ENCODE measurements at places on chromosomes 6 and 20.

DNA sequence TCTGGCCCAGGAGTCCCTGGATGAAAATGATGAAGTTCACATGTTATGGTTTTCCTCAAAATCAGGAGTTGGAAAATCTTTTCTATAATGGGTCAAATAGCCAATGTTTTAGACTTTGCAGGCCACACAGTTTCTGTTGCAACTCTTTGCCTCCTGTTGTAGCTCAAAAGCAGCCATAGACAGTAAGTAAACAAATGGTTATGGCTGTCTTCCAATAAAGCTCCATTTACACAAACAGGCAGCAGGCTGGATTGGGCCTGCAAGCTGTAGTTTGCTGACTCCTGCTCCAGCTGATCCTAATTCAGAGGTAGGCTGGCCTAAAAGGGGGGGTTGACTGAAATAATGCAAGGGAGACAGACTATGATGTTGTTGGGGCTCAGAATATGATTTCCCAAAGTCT, 33.0 kb downstream of the METTL24 start:
- DNase-seq, result no peak

DNA sequence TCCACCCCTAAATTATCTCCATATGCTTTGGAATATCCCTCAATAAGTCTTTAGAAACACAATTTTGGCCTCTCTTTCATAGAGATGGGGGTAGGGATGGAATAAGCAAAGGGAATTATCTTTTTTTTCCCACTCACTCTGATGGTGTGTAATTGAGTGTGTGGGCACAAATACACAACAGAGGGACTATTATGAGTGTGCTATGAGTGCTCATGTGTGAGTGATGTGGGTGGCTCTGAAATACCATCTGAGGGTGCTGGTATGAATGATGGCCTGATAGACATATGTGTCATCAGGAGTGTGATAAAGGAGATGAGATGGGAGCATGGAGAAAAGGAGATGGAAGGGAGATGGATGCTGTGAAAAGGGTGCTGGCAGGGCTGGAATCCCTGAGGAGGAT, 35.6 kb downstream of the GSS start:
- no peak for DNase-seq

GRCh38 chr20:49343246-49343645, 65.4 kb upstream of the ZNFX1 start:
- DNase-seq, result no peak

- no peak for DNase-seq
Measured at GRCh38 chr6:123462152-123462551, 174.6 kb downstream of the TRDN start.

- DNase-seq, result no peak
Measured at GRCh38 chr20:33079259-33079658, at the start of gene BPIFB4. Gene BPIFB4, plus strand, starts transcription at chr20:33079643. Its CDS starts 1,884 bp downstream, at chr20:33081527.

DNA sequence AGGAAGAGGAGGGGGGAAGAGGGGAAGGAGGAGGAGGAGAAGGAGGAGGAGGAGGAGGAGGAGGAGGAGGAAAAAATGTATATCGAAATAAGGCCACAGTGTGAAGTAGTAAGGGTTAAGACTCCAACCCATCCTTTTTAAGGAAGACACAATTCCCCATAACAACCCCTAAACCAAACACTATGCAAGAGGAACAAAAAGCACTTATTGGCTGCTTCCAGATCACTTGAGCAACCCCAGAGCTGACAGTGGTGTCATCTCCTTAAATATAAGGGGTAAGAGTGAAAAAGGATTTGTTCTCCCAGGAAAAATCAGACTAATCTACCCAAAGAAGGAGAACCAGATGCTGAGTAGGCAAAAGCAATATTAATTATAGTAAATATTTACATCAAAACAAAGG, 169.1 kb upstream of the SASH1 start:
- DNase-seq, result no peak
